ENCODE measurements at places on chromosomes 11 and 22.

DNA sequence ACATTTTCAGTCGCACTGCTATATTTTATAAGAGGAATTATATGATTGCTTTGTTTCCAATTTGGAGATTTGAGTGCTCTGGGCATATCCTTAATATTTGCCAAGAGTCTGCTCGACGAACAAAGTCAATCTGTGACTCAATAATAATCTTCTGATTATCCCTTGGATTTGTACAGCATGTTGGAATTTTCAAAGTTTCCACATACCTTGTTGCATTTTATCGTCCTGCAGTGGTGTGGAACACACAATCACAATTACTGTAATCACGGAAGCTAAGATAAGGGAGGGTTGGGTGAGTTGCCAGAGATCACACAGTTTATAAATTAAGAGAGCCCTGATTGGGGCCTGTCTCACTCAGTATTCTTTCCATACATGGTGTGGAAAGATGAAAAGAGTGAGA is 189.3 kb downstream of the GUCY1A2 start:
- no peak for DNase-seq

DNA sequence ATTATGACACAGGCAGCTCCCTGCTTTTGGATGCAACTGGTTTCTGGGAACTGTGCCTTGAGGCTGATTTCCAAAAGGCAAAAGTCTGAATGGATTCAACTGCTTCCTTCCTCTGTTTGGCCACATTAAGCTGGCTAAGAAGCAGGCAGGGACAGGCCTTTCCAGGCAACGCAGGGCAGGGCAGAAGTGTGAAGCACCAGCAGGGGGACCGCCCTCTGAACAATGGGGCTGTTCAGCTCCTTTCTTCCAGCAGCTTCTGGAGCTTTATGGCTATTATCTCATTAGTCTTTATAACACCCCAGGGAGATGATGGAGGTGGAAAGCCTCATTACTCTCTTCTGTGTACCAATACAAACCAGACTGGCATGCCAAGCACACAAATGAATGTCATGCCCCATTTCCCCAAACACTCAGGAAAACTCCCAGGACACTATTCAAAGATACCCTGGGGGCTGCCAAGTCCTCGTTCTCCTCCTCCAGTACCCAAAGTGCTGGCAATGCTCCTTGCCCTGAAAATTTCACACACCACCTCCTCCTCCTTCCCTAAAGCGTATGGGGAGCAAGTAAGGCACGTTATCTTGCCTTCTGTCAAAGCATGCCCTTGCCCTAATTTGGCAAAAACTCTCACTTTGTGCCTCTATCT is 21.3 kb downstream of the MORC2 start:
- no peak for DNase-seq

- no peak for DNase-seq
Measured at GRCh38 chr11:501683-502287, 5.3 kb downstream of the RNH1 start.

DNA sequence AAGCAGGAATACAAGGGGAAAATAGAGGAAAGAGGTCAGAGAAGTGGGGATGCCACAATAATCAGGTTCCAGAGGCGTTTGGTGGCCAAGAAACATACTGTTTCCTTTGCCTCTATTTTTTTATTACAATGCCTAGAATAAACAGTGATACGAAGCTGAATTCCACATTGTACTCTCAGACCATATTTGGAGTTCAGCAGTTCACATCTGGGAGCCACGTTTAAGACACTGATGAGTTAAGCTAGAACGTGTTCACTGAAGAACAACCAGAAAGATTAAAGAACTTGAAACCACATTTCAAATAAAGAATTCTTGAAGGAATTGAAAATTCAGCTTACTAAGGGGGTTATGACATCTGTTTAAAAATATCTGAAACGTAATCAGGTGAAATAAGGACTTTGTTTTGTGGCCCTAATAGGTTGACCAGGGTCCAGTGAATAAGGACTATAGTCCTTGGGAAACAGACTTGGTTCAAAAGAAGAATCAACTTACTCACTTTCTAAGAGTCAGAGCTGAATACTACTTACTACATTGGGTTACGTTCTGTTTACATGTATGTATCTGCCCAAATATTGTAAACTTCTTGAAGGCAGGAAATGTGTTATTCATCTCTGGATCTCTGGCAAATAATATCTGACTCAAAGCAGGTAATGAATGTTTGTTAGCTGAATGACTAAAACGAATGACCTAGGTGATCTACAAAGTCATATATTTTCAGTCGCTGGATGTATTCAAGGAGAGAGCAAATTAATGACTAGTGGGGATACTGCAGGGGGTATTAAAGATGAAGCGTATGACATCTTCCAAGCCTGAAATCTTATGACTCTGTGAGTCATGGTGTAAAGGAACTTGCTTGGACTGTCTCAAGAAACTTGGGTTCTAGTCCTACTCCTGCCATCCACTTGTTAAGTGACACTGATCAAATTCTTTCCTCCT is 247.0 kb upstream of the NARS2 start:
- DNase-seq: no peak

- peak; percentile 71 for DNase-seq
Measured at GRCh38 chr11:798093-798713, at the start of gene SLC25A22. TSS of gene SLC25A22 (minus strand) at chr11:798281. CDS start at chr11:795006, 3,275 bp downstream.

DNA sequence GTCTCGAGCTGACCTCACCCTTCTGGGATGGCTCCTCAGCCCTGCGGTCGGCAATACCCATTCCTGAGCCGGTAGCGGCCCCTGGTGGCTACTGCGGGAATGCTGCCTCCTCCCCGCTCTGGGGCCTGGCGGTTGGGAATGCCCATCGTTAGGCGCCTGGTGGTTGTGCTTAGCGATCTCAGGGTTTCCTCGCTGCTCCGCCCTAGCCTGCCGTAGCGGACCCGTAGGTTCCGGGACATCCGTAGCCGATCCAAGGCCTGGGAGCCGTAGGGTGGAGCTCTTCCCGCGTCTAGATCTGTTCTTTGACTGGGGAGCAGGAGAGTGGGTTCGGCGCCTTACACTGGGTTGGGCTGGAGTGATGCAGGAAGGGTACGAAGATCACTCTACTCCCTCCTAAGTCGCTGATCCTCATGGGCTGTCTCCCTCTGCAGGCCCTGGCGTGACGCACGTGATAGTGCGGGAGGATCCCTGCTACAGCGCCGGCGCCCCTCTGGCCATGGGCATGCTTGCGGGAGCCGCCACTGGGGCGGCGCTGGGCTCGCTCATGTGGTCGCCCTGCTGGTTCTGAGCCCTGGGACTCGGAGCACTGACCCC is 14.8 kb downstream of the PLEKHB1 start:
- DNase-seq: peak; percentile 76

Measured in effector memory CD4-positive, alpha-beta T cell (primary cell).